ENCODE measurements at places on chromosomes 7 and 10. TPM values are rescaled to one million over a fixed set of nuclear protein-coding genes. Genes with fewer than 3 reads are reported as not detected.

- no peak for DNase-seq
Observed at GRCh38 chr7:87199700-87200450, 19.7 kb downstream of the TMEM243 start.

The CXCL12 gene
- total RNA-seq, result 33.8 TPM

The LIPA gene
- total RNA-seq, result 29.6 TPM

DNA sequence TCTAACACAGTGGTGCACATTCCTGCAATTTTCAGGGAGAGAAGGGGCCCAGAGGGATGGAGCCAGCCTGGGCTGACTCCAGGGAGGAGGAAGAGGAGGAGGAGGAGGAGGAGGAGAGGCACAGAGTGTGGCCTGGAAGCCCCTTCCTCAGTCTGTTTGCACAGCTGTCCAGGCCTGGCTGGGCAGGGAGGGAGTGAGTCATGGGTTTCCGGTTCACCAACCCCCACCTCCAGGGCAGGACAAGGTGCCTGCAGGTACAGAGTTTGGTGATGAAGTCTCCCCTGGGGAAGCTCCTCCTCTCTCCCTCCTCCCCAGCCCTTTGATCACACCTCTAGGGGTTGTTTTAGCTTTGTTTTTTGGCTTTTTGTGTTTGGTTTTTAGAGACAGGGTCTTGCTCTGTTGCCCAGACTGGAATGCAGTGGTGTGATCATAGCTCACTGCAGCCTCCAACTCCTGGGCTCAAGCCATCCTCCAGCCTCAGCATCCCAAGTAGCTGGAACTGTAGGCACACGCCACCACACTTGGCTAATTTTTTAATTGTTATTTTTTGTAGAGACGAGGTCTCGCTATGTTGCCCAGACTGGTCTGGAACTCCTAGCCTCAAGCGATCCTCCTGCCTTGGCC lies 77.5 kb upstream of the CUX1 start:
- DNase-seq, result peak; percentile 60

The SLC29A4 gene
- 8.5 TPM for total RNA-seq

The SEMA3C gene
- total RNA-seq, result 24.0 TPM

The EFCAB10 gene
- total RNA-seq, result not detected

DNA sequence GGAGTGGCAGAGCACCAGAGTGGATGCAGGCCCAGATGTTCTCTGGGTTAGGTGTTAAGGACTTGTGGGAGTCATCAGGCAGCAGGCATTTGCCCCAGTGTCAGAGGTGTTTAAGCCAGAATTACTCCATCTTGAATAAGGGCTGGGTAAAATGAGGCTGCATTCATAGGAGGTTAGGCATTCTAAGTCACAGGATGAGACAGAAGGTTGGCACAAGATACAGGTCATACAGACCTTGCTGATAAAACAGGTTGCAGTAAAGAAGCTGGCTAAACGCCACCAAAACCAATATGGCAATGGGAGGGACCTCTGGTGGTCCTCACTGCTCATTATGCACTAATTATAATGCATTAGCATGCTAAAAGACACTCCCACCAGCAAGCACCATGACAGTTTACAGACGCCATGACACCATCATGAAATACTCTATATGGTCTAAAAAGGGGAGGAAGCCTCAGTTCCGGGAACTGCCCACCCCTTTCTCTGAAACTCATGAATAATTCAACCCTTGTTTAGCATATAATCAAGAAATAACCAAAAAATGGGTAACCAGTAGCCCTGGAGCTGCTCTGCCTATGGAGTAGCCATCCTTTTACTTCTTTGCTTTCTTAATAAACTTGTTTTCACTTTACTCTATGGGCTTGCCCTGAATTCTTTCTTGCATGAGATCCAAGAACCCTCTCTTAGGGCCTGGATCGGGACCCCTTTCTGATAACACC lies 882 bp upstream of the LRRC61 start:
- no peak for DNase-seq

GRCh38 chr7:17690030-17690429 lies 250.3 kb downstream of the SNX13 start:
- no peak for DNase-seq

The KIF20B gene
- 4.6 TPM for total RNA-seq

DNA sequence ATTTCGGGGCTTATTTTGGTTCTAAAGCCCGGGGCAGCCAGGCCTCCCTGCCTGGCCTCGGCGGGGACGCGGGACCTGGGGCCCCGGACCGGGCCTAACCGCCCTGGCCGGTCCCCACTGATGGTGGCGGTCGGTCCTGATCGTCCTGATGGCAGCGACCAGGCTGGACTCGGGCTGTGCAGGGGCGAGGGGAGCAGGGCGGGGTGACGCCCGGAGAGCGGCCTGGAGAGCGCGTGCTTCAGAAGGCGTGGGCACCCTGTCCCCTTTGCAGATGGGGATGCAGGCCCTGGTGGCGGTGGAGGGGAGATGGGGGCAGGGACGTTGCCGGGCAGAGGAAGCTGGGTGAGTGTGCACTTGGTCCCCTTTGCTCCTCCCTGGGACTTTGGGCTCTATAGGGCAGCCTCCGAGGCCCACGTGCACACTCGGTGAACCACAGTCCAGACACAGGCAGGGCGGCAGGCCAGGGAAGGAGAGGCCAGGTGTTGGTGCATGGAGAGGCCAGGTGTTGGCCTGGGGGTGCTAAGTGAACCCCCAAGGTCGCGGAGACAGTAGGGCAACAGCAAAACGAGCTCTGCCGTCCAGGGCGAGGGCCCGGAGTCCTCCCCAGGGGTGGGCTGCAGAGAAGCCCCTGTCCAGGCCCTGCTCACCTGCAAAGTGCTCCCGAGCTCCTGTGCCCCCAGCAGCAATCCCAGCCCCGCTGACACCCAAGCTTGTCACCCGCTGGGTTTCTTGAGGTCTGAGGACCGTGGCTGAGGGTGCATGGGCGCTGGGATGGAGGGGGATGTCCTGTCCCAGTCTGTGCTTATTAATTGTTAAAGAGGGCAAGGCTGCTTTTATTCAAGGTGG lies 42.4 kb upstream of the FAM20C start:
- DNase-seq, result peak; percentile 50

The BEND7 gene
- total RNA-seq, result 64.7 TPM

- no peak for DNase-seq
Observed at GRCh38 chr7:28782362-28782761, 175.8 kb downstream of the TRIL start.

DNA sequence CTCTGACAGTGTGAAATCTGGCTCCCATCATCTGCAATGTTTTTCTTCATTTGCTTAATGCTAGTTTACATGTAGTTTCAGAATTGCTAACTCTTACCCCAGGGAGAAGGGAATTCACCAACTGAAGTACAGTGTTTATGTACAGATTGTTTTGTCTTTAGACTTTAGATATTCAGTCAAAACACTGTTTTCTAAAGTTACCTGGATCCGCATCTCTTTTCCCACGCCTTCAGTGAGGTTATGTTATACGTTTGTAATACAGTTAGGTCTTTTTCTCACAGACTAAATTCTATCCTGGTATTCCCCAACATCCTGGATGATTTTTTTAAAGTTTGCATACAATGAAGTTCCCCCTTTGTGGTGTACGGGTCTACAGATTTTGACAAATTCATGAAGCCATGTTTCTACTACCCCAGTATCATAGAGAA lies 3.2 kb upstream of the LYZL1 start:
- DNase-seq, result no peak

- DNase-seq, result peak; percentile 46
Observed at GRCh38 chr7:126700807-126701604, 551.7 kb downstream of the GRM8 start.

- no peak for DNase-seq
Observed at GRCh38 chr7:138584696-138585095, 116.5 kb downstream of the SVOPL start.

- no peak for DNase-seq
Observed at GRCh38 chr7:55065079-55065478, 46.3 kb downstream of the EGFR start.

- no peak for DNase-seq
Observed at GRCh38 chr10:79927111-79927828, 21.6 kb downstream of the SFTPD start.

The STEAP1 gene
- total RNA-seq, result 1.4 TPM

The CACNB2 gene
- total RNA-seq, result 2.3 TPM

GRCh38 chr7:155349601-155350331 lies 52.1 kb downstream of the INSIG1 start:
- no peak for DNase-seq

DNA sequence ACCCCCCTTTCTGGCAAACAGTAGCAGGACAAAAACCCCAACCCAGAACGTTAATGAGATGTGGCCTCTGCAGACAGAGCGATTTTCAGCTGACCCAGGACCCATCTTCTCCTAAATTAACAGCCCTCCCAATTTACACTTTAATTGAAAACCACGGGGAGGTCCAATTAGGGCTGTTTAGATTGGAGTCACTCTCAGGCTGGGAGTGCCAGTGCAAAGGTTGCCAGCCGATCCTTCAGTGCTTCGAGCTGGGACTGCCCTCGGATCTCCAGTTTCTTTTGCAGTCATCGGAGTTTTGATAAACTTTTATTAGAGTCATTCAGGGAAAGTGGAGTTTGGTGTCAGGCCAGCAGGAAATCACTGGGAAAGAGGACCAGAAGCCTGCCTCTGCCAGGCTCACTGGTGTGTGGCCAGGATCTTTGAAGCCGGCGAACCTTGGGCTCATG lies 108.0 kb downstream of the DOCK1 start:
- DNase-seq, result peak; percentile 88

The POU6F2 gene
- total RNA-seq, result not detected

The CPED1 gene
- total RNA-seq, result 14.0 TPM

GRCh38 chr10:120657371-120657770 lies 193.8 kb upstream of the WDR11 start:
- DNase-seq, result no peak

- no peak for DNase-seq
Observed at GRCh38 chr10:29681676-29682448, 47.1 kb upstream of the SVIL start.

DNA sequence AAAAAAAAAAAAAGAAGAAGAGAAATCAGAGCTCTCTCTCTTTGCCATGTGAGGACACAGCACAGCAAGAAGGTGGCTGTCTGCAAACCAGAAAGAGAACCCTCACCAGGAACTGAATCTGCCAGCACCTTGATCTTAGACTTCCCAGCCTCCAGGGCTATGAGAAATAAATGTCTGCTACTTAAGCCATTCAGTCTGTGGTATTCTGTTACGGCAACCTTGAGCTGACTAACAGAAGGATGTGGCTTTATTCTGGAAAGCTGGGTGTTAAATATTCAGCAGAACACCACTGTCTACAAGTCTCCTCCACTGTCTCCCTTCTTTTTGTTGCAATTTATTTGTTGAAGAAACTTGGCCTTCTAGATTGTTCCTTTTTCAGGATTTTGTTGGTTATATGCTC lies 5.0 kb downstream of the COL26A1 start:
- no peak for DNase-seq

GRCh38 chr7:107304636-107305035 lies 135.8 kb downstream of the HBP1 start:
- DNase-seq, result no peak

The HILPDA gene
- total RNA-seq, result 6.2 TPM

DNA sequence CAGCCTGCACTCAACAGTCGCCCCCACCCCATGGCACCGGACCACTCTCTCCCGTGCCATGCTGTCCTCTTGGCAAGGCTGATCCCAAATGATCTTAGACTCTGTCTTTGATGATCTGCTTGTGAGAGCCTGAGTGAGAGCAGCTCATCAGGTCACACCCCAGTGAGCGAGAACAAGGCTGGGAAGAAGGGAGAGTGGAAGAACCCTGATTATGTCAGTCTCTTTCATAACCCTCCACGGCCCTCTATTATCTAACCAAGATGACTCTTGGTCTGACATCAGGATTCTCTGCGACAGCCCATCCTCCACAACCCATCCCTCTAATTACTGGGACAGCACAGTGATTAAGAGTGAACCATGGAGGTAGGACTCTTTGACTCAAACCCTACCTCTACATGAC lies 53.1 kb upstream of the C7orf33 start:
- DNase-seq, result no peak

DNA sequence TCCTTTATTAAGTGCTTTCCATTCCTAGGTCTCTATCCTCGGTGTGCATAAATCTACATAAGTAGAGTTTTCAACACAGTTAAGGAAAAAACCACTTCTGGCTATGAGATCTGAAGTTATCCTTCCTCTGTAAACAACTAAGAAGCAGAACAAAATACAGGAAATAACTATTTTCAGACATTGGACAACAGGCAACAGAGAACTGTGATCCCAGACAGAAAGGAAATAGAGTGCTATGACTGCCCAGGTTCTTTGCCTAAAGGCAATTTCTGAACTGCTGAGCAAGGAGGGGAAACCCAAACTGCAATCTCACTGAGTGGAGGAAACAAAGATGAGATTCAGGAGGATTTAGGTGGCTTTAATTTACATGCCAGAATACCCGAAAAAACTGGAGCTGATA lies 285.4 kb downstream of the SNX13 start:
- DNase-seq, result no peak

- DNase-seq, result no peak
Observed at GRCh38 chr10:119371704-119372663, 164.6 kb downstream of the GRK5 start.

The SFTPA2 gene
- total RNA-seq, result not detected

The NAT16 gene
- total RNA-seq, result not detected

- no peak for DNase-seq
Observed at GRCh38 chr7:52168085-52168484, 851.5 kb upstream of the COBL start.

GRCh38 chr7:45053401-45053800 lies 35.4 kb downstream of the NACAD start:
- DNase-seq, result no peak

- DNase-seq, result no peak
Observed at GRCh38 chr10:67239864-67240497, 314.1 kb downstream of the LRRTM3 start.

GRCh38 chr10:31136386-31136785 lies 104.7 kb upstream of the ZNF438 start:
- no peak for DNase-seq

DNA sequence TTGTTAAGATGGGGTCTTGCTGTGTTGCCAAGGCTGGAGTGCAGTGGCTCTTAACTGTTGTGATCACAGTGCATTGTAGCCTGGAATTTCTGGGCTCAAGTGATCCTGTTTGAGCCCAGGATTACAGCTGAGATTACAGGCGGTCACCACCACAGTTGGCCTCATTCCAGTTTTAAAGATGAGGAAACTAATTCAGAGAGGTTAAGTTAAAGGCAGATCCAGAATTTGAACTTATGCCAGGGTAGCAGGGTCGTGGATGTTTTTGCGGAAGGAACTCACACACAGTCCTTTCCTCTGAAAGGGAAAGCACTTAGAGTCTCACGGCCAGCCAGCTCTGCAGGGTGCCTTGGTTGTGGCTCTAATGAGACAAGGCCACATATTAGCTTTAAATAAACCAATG lies 84.7 kb downstream of the MMRN2 start:
- peak; percentile 21 for DNase-seq

DNA sequence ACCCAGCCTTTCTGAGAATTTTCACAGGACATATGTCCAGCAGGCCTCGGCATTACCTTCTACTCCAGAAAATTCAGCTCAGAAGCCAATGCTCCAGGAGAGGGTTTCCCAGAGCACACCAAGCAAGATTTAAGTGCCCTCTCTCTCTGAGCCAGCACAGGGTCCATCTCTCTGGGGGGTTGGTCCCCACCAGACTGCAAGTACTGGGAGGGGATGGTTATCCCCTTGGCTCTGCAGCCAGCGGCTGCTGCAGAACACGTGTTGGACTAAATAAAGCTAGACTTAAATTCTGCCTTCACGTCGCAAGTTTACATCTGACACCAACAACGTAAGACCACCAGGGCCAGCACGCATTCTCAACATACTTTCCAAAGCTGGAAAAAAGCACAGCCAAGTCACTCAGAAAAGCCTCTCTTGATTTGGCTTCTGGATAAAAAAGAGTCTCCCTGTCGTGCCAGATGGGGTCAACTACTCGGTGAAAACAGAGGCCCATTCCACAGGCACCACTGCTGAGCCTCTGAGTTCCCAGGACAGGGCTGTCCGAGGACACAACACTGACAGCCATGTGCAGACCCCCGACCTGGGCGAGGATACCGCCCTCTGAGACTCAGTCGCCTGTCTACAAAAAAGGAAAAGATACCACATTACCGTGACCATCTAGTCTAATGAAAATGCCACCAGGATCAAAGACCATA lies 77.3 kb downstream of the CTBP2 start:
- DNase-seq, result no peak
